Stimulated activated CD8-positive, alpha-beta memory T cell treated with anti-CD3 and anti-CD28 coated beads, Interleukin-2, amount 100 ng/mL, for 1 hour (primary cell): ENCODE measurements at places on chromosomes 4 and X.

DNA sequence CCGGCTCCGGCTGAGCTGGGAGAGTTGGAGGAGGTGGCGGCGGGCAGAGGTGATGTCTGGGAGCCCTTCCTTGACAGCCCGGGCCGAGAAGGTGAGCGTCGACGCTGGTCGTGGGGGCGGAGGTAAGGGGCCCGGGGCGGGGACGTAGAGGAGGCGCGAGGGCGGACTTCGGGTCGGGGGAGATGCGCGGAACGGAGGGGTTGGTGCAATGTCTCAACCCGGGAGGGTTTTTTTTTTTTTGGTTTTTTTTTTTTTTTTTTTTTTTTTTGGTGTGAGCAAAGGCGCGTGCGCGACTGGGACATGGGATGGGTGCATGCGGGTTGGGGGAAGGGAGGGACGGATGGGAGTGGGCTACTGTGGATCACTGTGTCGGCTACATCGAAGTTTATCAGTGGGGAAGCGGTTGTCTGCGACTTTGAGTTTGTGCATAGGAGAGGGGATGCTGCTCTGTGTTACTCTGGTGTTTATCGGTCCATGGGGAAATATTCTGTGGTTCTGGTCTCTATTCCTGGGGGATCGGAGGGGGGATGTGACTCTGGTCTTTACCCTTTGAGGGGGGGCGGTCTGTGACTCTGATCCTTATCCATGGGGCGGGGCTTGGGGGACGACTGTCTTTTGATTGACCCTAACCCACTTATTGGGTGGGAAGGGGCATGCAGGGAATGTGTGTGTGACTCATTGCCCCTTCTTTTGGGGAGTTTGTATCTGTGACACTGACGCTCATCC, 537 bp downstream of the RBM10 start:
- DNase-seq = no peak

DNA sequence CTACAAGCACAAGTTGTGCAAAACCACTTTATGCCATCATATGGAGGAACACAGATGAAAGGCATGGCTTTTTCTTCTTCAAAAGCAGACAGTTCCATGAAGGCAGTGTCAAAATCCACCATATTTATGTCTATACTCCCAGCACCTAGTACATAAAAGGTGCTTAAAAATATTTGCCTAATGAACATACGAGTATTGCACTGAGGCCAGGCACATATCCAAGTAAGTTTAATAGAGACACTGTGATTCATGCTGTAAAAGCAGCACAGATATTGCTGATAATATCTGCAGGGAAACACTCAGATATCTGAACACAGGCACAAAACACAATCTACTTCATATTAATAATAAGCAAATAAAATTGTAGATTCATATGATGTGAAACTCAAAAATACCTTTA, 48.1 kb upstream of the CXCL8 start:
- DNase-seq = no peak

DNA sequence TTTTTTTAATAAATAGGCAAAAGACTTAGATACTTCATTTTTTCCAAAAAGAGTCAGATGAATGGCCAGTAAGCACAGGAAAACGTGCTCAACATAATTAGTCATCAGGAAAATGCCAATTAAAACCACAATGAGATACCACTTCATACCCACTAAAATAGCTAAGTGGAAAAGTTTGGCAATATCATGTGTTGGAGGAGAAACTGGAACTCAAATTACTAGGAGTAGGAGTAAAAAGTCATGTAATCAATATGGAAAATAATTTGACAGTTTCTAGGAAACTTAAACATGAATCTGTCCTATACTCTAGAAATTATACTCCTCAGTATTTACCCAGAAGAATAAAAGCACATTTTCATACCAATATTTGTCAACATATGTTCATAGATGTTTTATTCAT, 449.8 kb downstream of the INPP4B start:
- no peak for DNase-seq

DNA sequence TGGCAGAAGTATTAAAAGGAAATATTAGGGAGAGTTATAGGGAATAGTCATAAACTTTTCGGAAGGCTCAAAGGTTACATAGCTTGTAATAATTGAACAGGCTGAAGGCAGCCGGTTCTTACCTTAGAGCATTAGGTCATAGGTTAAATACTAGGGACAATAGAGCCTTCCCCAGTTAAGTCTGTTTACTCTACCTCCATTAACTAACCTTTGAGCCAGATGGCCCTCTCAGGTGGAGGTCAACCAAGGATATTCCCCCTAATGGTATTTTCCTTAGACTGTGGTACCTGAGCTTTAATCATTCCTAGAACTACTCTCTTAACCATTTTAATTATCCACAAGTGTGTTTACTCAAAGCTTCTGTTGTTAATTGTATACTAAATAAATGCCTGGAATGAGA, 920.9 kb upstream of the PABPC4L start:
- DNase-seq = no peak

GRCh38 chrX:32673193-32673592, 538.2 kb downstream of the DMD start:
- DNase-seq = no peak

DNA sequence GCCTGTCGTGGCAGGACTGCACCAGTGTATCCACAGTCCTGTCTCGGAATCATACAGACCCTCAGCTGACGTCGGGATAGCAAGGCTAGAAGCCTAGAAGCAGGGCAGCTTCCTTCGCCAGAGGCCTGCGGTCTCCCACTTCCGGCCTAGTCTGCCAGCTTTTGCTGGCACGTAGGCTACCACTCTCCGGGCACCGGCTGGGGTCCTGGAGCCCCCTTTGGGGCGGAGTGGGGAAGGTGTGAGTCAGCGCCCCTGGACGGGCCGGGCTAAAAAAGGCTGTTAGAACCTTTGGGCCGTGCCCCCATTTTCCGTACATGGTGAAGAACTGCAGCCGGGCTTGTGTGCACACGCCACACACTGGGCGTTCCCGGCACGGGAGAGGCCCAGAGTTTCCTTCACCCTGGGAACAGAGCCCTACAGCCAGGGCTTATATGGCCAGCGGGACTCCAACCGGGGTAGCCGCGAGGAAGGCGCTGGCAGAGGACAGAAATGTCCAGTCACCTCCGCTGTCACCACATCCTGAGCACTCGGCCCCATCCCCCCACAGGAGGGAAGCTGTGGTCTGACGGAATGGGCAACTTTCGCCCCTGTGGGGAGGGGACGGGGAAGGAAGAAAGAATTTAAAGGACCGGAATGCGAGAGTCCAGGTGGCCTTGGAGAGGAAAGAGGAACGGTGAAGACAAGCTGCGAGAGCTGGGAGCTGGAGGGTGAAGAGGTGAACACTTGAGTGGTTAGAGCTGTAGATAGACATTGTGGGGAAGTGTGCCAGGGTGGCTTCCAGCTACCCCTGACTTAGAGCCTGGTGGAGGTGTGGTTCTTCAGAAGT, 4.6 kb downstream of the MAGIX start:
- DNase-seq = peak; percentile 50

- no peak for DNase-seq
Observed at GRCh38 chrX:135740681-135741149, 27.3 kb downstream of the CT45A1 start.

DNA sequence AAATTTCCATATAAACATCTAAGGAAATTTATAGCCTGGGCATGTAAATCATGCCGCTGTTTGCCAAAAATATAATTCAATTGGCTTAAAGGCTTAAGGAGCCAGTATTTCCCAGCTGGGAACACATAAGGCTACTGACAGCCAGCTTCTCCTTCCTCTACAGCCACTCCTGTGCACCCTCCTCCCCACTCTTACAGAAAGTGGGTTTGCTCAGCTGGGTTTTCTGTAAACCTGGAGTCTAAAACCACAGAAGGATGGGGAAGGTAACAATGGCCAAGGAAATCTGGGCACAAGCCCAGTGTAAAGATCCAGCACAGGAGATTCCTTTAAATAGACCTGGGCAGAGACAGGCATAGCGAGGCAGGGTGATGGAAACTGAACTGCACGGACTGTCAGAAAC, 18.5 kb downstream of the ACSL1 start:
- no peak for DNase-seq

- DNase-seq = no peak
Observed at GRCh38 chrX:107452581-107452980, 3.1 kb downstream of the FRMPD3 start.

DNA sequence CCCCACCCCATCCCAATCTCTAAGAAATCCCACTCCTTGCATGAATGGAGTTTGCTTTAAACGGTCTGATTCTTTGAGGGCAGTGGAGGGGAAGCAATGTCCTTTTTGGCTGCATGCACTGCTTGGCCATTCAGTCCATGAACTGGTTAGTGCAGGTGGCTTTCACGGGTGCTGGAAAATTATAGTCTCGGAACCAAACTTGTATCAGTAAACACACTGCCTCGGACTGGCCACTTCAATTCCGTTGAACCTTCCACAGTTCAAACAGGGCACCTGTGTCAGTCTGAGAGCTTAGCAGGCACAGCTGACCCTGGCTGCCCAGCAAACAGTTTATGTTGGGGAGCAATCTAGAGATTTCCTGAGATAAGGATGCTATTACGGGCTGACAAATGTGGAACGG, 255.6 kb downstream of the DHX15 start:
- DNase-seq = no peak

GRCh38 chr4:102623622-102624021, 122.5 kb downstream of the NFKB1 start:
- no peak for DNase-seq

GRCh38 chr4:15765910-15766697, 12.0 kb upstream of the CD38 start:
- no peak for DNase-seq

DNA sequence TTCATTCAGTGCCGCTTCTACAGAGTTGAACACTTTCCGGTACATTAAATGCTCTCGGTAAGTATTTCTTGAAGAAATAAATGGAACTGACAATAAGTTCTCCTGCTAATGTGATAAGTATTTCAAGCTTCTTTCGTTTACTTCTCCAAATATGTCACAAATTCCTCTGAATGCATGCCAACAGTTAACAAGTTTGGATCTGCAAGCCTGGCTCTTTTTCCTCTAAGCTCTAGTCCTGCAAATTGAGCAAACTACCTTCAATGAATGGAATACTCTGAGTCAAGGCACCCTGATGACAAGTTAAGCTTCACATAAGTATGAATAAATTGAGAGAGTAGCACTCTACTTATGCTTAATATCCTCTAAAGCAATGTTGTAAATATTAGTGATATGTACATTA, 403.6 kb downstream of the PDGFC start:
- DNase-seq = no peak

GRCh38 chr4:40066651-40067050, 10.0 kb downstream of the N4BP2 start:
- DNase-seq = no peak

- no peak for DNase-seq
Observed at GRCh38 chr4:79235095-79235494, 90.8 kb downstream of the NAA11 start.

DNA sequence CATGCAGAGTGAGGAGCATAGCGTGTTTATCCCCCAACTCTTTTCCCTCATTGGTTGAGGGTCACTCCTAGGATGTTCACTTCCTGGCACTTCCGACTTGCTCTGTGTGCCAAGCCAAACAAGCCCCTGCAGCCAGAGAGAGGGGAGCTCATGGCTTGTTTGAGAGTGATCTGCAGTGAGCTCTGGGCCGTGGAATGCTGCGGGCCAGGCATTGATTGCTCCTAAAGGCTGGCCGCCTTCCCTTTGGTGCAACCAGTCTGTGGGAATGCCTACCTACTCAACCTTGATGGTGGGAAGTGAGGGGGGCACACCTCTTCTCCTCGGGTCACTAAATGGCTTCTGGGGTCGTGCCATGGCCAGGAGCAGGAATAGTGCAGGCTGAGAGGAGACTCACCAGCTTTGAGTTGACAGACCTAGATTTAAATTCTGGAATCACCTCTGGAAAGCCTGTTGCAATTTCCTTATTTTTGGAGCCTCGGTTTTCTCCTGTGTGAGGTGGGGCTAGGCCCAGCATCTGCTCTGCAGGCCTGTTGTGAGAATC, 152.0 kb upstream of the STX18 start:
- no peak for DNase-seq

GRCh38 chrX:46571423-46572339, 1.9 kb upstream of the CHST7 start:
- no peak for DNase-seq

DNA sequence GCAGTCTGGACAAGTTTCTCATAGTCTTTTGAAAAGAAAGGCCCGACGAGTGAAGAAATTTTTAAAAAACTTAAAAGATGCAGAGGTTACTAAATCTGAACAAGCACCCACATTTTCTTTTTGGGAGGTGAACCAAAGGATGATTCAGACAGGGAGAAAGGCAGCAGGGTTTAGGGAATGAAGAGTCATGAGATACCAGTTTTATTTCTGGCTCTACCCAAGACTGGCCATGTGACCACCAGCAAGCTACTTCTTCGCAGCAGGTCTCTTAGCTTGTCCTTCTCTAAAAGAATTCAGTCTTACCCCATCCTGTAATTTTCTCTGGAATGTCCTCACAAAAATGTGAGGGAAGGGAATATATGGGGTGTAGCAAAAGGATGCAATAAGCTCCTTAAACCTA, 37.6 kb downstream of the AMOT start:
- DNase-seq = no peak
